ENCODE measurements at places on chromosomes 4 and X.

GRCh38 chrX:34659575-34659974, 2.5 kb upstream of the TMEM47 start:
- DNase-seq, result no peak

GRCh38 chrX:124113621-124114600, 152.4 kb downstream of the STAG2 start:
- no peak for DNase-seq

- peak; percentile 45 for DNase-seq
Measured at GRCh38 chr4:44629280-44629866, 22.1 kb downstream of the YIPF7 start.

DNA sequence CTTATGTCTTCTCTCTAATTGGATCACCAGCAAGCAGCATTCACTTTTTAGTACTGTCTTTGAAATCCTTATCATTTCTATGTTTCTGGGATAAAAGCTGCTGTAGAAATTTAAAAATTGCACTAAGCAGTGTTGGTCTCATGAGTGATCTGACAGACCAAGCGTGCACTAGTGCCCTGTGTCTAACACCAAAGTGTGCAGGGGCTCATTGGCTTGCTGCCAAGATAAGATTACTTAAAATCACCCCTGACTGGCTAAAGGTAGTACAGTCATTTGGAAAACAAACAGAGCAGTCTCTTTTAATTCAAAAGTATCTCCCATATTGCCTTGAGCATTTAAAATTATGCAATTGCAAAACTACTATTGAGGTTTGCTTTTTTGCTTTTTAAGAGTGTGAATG, 304.6 kb downstream of the ARAP2 start:
- no peak for DNase-seq

- no peak for DNase-seq
Measured at GRCh38 chrX:74171465-74171864, 132.5 kb upstream of the ZCCHC13 start.

- DNase-seq, result no peak
Measured at GRCh38 chrX:153544727-153545126, 27.3 kb downstream of the ATP2B3 start.

- DNase-seq, result no peak
Measured at GRCh38 chrX:104427693-104428092, 138.3 kb upstream of the IL1RAPL2 start.

DNA sequence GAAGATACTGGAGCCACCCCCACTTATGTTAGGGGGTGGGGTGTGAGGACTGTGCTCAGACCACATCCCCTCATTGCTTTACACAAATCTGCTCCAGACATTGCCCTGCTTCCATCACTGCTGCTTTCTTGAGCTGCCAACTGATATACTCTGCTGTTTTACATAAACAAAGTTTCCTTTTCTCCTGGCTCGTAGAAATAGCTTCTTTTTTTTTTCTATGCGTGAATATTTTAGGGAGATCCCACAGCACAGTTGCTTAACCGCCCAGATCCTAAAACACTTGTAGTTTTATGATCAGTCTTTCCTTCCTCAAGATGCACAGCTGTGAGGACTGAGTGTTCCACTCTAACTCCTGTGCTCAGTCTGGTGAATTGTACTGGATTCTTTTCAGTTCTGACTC, 768.4 kb downstream of the PCDH18 start:
- no peak for DNase-seq

DNA sequence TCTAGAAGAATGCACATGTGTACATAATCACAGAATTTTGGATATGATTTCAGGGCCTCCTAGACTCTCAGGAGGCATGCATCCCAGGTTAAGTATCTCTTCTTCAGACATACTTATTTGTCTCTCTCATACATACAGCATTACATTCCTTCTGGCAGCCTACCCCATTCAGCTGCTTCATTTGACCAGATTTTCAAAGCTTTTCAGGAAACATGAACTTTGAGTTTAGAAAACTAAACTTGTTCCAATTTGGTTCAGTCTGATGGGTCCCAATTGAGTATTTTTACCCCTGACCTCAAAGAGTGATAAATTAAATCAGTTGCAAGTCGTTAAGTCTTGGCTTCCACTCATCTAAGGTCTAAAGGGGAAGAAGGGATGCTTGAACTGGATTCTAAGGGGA, 330.9 kb downstream of the ARHGAP24 start:
- DNase-seq, result no peak

DNA sequence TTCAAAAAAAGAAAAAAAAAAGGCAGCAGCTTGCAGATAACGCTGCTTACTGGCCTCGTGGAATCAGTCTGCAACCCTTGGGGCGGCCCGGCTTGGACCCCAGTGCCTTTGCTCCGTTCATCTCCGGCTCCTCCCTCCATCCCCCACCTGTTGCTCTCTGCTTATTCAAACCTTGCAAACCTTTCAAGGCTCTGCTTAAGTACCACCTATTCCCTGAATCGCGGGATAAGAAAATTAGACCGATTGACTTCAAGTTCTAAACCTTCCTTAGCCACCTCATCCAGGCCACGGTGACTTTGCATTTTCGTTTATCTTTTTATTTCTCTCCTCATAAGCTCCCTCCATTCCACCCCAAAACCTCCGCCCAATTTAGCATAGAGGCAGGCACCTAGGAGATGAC, 1.4 kb upstream of the PHKA1 start:
- DNase-seq, result no peak

DNA sequence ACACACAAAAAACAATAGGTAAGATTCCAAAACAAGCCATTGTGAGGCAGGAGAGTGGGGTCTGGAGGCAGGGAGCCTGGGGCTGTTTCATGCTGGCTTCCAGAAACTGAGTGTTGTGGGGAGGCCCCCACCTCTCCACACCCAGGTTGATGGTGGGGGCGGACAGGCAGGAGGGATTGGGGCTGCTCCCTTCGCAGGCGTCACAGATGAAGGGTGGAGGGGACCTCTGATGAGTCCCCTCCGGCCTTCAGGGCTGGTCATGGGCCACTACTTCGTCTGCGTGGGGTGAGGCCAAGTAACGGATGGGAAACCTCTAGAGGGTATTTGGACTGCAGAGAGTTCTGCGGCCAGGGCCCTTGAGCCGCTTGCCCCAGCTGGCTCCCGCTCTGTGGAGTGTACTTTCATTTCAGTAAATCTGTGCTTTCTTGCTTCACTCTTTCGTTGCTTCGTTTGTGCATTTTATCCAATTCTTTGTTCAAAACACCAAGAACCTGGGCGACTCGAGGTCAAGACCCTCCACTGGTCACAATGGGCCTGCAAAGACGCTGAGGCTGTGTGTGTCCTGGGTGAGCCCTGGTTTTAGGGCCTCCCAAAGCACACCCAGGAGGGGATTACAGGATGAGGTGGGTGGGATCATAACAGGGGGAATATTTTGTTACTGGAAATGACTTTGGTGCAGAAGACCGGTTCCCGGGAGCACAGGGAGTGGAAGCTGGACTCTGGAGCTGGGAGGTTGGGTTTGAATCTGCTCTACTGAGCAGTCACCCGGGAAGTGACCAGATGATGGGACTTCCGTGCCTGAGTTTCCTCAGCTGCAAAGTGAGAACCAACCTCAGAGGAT, 83.7 kb upstream of the ADRA2C start:
- no peak for DNase-seq

GRCh38 chr4:10554121-10554520, 96.9 kb upstream of the ZNF518B start:
- no peak for DNase-seq

DNA sequence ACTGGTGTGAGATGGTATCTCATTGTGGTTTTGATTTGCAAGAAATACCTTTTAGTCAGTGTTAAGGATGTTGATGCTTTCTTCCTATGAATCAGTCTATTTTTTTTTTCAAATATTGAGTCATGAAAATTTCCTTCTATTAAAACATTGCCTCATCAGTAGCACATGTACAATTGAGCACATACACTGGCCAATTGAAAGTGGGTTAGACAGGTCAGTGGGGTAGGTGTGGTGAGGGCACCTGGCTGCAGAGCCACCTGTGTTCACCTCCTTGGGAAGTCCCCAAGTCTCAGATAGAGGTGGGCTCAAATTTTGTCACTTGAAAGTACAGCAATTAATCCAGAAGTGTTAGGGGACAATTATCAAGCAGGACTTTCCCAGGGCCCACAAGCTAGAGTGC, 243.7 kb downstream of the SPRY1 start:
- no peak for DNase-seq

DNA sequence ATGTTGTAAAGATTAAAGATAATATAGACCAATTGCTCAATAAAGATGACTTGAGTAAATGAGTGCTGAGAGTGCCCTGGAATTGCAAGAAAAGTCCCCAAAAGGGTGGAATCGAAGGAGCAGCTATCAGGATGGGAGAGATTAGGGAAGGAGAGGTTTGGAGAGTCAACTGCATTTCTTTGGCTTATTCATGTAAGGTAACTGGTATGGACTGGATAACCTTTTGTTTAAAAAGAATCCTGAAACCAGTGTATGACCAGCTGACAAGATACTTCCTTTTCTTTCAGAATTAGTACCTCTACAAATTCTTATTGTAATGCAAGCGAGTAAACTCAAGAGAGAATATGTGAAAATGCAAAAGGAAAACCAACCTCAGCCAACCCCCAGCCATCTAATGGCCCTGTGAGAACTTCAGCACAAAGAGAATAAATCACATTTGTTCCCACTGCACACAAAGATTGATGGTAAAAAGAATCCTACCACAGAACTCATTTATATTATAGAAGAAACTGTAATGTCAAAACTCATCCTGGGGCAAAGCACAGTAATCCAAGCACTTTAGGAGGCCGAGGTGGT, 24.5 kb upstream of the SPP1 start:
- DNase-seq, result no peak

DNA sequence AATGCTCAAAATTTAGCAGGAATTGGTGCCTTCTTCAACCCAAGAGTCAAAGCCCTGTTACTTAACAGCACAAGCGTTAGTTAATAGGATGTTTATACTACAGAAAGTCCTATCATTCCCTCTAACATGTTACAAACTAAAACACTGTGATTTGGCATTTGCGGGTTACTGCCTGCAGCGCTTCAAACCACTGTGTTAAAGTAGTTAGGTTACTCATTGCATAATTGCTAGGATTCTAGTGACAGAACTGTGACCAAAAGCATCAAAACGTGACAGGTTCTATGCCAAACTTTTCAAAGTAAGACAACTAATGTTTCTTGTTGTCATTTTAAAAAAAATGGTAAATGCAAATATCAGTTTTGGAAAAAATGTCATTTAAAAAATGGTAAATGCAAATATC, 442.8 kb upstream of the ZFP42 start:
- DNase-seq, result no peak

GRCh38 chr4:98748609-98749008, 90.2 kb upstream of the TSPAN5 start:
- DNase-seq, result no peak

GRCh38 chrX:41449615-41450014, 2.5 kb downstream of the NYX start:
- DNase-seq, result no peak

All from neuronal stem cell (in vitro differentiated cells).